ENCODE measurements at places on chromosomes 16 and 17.

- no peak for DNase-seq
Measured at GRCh38 chr16:2753733-2754020, 1.2 kb downstream of the SRRM2 start.

- no peak for DNase-seq
Measured at GRCh38 chr16:339680-340079, 12.8 kb downstream of the AXIN1 start.

DNA sequence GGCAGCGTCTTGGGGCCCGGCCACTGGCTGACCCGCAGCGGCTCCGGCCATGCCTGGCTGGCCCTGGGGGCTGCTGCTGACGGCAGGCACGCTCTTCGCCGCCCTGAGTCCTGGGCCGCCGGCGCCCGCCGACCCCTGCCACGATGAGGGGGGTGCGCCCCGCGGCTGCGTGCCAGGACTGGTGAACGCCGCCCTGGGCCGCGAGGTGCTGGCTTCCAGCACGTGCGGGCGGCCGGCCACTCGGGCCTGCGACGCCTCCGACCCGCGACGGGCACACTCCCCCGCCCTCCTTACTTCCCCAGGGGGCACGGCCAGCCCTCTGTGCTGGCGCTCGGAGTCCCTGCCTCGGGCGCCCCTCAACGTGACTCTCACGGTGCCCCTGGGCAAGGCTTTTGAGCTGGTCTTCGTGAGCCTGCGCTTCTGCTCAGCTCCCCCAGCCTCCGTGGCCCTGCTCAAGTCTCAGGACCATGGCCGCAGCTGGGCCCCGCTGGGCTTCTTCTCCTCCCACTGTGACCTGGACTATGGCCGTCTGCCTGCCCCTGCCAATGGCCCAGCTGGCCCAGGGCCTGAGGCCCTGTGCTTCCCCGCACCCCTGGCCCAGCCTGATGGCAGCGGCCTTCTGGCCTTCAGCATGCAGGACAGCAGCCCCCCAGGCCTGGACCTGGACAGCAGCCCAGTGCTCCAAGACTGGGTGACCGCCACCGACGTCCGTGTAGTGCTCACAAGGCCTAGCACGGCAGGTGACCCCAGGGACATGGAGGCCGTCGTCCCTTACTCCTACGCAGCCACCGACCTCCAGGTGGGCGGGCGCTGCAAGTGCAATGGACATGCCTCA, 773 bp downstream of the NTN3 start:
- no peak for DNase-seq

- DNase-seq: no peak
Measured at GRCh38 chr16:87178977-87179376, 138.2 kb downstream of the C16orf95 start.

DNA sequence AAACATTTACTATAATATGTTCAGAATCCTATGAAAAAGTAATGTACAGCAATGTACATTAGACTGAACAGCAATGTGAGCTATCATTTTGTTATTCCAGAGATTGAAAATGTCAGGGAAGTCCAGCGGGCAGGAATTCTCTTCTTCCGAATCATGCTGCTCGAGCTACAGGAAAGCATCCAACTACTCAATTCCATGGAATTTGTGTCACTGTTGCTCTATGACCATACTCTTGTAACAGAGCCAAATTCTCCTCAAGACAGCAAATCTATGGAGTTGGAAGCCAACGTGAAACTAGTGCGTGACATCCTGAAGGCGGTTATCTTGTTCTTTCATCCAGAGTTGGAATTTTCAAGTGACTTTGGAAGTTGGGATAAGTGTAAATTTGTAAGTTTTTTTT, 24.8 kb upstream of the NSRP1 start:
- DNase-seq: no peak

DNA sequence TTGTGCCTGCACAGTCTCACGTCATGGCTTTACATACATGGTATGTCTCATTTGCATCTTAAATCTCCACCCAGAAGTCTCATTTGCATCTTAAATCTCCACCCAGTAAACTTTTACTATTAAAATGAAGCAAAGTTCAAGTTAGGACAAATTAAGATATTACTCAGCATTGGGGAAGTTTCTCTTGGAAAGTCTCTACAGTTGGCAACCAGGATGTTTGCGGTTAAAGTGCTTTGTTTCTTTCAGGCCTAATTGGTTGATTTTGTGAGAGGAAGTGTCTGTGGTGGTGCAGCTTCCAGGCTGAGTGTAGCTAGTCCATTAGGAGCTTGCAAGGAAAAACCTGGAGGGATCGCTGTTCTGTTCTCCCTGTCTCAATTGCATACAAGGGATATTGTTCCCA, 1373.3 kb upstream of the GOT2 start:
- DNase-seq: no peak

GRCh38 chr17:49574323-49574781, 1.3 kb upstream of the NXPH3 start:
- no peak for DNase-seq

DNA sequence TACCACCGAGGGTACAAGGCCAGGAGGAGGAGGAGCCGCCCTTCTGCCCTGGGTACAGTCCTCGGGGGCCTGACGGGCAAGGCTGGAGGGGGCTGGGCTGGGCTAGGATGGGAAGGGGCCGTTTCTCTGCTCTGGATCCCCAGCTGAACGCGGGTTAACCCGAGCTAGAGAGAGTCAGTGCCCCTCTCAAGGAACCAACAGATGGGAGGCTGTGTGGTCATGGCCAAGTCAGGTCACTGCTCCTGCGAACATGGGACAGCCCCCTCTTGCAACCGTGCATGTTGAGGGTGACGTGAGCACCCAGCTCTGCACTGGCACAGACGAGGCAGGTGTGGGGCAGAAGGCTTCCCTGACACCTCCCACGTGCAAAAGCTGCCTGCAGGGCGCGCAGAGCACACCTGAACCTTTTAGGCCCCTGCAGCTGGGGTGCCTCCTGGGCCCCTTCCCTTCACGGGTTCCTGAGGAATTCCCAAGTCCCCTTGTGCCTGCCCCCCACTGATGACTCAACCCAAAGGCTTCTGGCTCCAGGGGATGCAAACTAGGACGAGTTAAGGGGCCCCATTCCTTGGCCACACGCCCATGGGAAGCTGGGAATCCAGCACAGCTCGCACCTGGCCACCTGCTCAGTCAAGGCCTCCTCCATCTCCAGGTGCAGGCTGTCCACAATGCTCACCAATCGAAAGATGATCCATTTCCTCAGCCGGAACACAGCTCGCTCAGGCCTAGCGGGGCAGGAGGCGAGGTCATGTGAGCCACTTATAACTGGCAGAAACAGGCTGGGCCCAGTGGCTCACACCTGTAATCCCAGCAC, 6.3 kb downstream of the MYBBP1A start:
- no peak for DNase-seq

GRCh38 chr17:43536236-43536992, 9.7 kb downstream of the ETV4 start:
- no peak for DNase-seq

GRCh38 chr16:30750201-30750600, 2.0 kb downstream of the PHKG2 start:
- DNase-seq: no peak

- no peak for DNase-seq
Measured at GRCh38 chr16:61946019-61946418, 90.2 kb downstream of the CDH8 start.

DNA sequence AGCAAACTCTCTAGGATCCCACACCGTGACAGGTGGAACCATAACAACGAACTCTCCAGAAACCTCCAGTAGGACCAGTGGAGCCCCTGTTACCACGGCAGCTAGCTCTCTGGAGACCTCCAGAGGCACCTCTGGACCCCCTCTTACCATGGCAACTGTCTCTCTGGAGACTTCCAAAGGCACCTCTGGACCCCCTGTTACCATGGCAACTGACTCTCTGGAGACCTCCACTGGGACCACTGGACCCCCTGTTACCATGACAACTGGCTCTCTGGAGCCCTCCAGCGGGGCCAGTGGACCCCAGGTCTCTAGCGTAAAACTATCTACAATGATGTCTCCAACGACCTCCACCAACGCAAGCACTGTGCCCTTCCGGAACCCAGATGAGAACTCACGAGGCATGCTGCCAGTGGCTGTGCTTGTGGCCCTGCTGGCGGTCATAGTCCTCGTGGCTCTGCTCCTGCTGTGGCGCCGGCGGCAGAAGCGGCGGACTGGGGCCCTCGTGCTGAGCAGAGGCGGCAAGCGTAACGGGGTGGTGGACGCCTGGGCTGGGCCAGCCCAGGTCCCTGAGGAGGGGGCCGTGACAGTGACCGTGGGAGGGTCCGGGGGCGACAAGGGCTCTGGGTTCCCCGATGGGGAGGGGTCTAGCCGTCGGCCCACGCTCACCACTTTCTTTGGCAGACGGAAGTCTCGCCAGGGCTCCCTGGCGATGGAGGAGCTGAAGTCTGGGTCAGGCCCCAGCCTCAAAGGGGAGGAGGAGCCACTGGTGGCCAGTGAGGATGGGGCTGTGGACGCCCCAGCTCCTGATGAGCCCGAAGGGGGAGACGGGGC, 1.3 kb downstream of the SPN start:
- DNase-seq: no peak

- DNase-seq: no peak
Measured at GRCh38 chr16:47956916-47957315, 198.9 kb downstream of the ABCC12 start.

GRCh38 chr17:32596206-32596605, 109.4 kb downstream of the CDK5R1 start:
- no peak for DNase-seq

DNA sequence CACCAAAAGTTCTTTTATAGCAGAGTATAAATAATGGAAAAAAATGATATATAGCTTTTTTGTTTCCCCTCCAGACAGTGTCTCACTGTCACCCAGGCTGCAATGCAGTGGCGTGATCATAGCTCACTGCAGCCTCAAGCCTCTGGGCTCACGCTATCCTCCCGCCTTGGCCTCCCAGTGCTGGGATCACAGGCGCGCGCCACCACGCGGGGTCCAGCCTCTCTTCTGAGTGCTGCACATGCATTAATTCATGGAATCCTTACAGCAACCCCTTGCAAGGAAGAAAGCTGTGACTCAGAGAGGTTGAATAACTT, 18.0 kb upstream of the ZNF629 start:
- DNase-seq: no peak

- no peak for DNase-seq
Measured at GRCh38 chr17:34756637-34757021, 177.2 kb downstream of the TMEM132E start.

GRCh38 chr16:85869785-85870558, 29.0 kb upstream of the IRF8 start:
- DNase-seq: no peak

- DNase-seq: no peak
Measured at GRCh38 chr16:85501900-85502299, 111.2 kb upstream of the GSE1 start.

- DNase-seq: no peak
Measured at GRCh38 chr16:15843635-15844279, 13.1 kb downstream of the MYH11 start.

DNA sequence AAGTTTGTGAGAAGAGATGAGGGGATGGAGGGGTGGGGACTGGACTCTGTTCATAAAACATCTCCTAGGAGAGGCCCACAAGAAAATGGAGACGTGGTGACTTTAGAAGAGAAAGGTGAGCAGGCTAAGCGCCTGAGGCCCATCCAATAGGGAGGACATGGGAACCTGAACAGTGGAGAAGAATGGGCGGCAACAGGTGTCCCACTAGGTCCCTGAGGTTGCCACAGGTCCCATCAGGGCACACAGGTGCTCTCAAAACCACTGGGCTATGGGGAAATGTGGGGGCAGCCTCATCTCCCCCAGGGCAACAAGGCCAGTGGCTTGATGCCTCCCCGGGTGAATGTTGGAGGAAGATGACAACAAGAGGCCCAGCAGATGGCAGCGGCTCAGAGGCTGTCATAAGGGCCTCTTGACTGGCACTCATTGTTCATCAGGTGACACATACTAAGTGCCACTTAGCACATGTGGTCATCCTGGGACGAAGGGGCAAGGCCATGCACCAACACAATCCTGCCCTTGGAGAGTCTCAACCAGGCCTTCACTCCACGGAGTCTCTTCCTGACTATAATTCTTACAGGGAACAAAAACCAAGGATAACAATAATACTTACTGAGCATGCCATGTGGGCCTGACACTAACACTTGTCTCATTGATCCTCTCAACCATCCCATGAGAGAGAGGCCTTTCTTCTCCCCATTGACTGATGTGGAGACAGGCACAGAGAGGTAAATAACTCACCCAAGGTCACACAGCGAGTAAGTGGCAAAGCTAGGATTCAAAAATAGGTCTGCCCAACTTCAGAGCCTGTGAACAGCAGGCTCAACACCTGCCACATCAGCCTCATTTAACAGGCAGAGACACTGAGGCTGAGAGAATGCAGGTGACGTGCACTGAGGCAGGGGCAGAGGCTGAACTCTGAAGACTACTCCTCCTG, 38.0 kb downstream of the CUEDC1 start:
- no peak for DNase-seq

DNA sequence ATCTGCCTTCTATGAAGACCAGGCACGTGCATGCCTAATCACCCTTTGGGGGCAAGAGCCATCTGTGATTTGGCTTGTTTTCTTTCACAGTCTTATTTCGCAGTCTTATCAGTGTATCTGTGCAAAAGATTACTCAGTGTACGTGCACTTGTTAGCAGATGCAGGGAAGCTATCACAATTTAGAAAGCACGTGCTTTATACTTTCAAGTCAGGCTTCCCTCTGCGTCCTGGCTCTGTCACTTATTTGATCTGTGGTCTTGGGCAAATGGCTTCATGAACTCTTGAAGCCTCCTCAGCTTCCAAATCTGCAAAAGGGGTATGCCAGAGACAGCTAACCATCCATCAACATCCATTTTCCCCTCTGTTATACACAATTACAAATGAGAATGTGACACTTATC, 246.4 kb downstream of the XYLT1 start:
- no peak for DNase-seq

GRCh38 chr17:34252095-34252443, 3.0 kb upstream of the CCL2 start:
- no peak for DNase-seq

- DNase-seq: no peak
Measured at GRCh38 chr17:59832883-59833379, 59.8 kb downstream of the TUBD1 start.

DNA sequence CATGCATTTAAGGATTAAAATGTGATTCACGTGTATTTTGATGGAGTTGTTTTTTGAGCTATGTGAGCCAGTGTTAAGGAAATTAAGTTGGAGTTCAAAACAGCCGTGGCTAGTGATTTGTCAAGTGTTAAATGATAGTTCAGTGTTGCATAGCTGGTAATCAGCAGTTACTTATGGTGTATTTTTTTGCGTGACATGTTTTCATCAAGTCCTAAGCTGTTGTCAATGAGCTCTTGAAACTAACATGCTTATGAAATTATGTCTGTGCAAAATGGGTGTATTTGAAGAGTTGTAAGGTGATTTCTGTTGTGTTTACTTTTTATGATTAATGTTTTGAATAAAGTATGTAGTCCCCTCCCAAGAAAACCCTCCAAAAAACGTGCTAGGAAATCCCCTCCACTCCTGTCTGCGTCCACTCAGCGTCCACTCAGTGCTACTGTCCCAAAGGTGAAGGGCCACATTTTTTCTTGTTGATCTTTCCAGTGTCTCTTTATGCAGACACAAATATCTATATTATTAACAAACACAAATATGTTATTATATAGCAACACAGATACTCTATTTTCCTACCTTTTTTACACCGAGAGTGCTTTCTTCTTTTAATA, 30.0 kb downstream of the USP10 start:
- DNase-seq: no peak

GRCh38 chr17:78923660-78924453, 1.3 kb downstream of the TIMP2 start:
- DNase-seq: peak; percentile 55

- DNase-seq: no peak
Measured at GRCh38 chr17:36943250-36944191, 5.2 kb upstream of the AATF start.
